ENCODE measurements at places on chromosomes 11 and 22. TPM values are rescaled to one million over a fixed set of nuclear protein-coding genes. Genes with fewer than 3 reads are reported as not detected.

DNA sequence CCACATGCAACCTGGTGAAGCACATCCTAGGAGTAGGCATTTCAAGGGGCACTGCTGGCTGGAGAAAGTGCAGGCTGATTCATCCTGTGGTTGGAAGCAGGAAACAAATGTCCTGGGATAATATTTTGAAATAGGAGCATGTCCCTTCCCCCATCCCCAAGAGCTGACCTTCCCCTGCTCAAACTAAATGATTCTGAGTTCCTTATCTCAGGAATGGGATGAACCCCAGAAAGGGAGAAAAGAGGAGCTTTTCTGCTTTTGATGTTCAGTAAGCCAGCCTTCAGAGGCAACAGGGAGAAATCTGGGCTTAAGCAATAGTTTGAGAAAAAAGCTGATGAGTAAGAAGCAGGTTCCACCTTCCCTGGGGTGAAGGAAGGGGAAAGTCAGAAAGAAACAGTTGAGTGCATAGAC, 19.5 kb upstream of the SPON1 start:
- H3K4me1 ChIP-seq: peaks cover 31% of the 10 kb centered on the region

Gene PSMC3
- total RNA-seq: 140 TPM

DNA sequence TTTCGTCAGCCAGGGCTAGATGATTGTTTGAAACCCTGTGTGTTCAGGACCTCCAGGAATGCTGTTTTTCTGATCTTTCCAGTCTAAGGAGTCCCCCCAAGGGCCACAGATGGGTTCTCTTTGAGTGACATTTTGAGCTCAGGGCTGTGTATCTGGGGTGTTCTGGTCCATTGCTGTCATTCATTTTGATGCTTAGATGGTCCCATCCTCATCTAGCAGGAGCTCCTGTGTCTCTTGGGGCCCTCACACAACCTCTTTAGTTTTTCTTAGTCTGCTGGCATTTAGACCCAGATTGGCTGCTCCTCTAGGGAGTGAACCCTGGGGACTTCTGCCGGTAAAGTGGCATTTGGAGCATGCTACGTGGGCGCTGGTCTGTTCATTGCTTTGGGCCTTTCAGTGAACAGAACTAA, 39.1 kb downstream of the MED15 start:
- DNase-seq: no peak
- peak overlapping the region; percentile 65 for H3K27ac ChIP-seq
- no peaks in the 10 kb centered on the region for H3K27me3 ChIP-seq
- H3K4me1 ChIP-seq: peaks cover 64% of the 10 kb centered on the region
- peaks cover 40% of the 10 kb centered on the region for H3K36me3 ChIP-seq

Gene LGALS1
- total RNA-seq: 247 TPM

DNA sequence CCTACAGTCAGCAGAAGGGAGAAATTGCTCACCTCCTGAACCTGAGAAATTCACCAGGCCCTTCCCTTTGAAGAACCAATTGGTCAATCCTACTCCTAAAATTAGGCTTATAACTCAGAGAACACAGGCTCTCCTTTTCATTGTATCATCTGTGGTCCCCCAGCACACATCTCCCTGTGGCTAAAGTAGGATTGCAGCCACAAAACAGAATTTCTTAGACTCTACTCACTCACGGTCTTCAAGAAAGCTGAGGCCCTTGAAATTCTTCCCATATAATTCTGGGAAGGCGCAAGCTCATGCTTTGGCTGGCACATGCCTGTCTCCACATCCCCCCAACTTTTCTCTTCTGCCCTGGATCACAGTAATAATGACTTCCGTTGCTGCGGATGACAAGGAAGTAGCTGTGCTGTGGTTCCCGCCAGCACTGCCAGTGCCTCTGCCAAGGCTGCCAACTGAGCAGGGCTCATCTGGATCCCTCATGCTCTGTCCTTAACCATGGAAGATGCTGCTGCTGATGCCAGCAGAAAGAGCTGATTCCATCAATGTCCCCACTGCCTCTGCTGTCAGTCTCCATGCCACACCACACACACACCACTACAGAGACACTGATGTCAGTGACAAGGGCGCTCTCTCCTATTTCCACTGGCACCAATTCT, 200.6 kb upstream of the POU2AF2 start:
- no peak for DNase-seq
- H3K4me1 ChIP-seq: no peaks in the 10 kb centered on the region
- no peaks in the 10 kb centered on the region for H3K36me3 ChIP-seq
- no peak overlapping the region for H3K27ac ChIP-seq

DNA sequence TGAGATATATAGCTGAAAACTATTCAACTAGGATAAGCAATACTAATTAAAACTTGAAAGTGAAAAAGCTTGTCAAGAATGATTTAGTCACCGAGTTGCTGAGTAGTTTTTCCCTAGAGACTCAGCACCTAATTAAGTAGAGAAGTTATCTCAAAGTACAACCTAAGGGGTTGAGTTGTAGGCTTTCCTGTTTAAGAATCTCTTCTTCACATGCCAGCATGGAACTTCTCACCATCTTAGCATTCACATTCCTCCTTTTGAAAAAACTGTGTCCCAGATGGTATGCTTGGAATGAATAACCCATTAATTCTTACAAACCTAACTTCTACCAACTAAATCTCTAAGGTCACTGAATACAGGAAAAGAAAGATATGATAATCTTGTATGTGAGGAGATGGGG, 303.3 kb upstream of the ZC3H12C start:
- H3K27me3 ChIP-seq: no peaks in the 10 kb centered on the region
- no peak for DNase-seq
- no peak overlapping the region for H3K27ac ChIP-seq
- H3K4me3 ChIP-seq: no peak overlapping the region

DNA sequence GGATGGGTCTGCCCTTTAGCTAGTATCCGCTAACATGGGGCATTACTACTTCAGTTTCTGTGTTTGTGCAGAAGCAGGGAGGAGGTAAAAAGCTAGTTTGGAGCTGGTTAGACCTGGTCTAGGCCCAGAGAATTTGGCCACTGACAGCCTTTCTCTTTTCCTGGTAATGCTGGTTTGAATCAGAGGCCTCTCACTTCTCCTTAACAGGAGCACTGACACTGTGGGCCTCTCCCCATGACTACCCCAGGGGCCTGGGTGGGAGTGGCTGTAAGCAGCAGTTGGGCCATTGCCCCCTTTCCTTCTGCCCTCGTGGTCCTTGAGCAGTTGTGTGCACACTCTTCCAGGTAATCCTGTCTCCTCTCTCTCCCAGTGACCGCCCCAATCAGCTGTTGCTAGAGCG, 8.5 kb upstream of the SLC25A18 start:
- no peaks in the 10 kb centered on the region for H3K36me3 ChIP-seq
- H3K27ac ChIP-seq: no peak overlapping the region
- no peaks in the 10 kb centered on the region for H3K27me3 ChIP-seq
- H3K4me3 ChIP-seq: no peak overlapping the region
- DNase-seq: no peak

- H3K27me3 ChIP-seq: no peaks in the 10 kb centered on the region
- DNase-seq: peak; percentile 17
- H3K4me1 ChIP-seq: no peaks in the 10 kb centered on the region
- H3K4me3 ChIP-seq: no peak overlapping the region
- peaks cover 57% of the 10 kb centered on the region for H3K36me3 ChIP-seq
Measured at GRCh38 chr11:72015511-72016061, 16.9 kb downstream of the IL18BP start.

Gene CCDC15
- 4.8 TPM for total RNA-seq

DNA sequence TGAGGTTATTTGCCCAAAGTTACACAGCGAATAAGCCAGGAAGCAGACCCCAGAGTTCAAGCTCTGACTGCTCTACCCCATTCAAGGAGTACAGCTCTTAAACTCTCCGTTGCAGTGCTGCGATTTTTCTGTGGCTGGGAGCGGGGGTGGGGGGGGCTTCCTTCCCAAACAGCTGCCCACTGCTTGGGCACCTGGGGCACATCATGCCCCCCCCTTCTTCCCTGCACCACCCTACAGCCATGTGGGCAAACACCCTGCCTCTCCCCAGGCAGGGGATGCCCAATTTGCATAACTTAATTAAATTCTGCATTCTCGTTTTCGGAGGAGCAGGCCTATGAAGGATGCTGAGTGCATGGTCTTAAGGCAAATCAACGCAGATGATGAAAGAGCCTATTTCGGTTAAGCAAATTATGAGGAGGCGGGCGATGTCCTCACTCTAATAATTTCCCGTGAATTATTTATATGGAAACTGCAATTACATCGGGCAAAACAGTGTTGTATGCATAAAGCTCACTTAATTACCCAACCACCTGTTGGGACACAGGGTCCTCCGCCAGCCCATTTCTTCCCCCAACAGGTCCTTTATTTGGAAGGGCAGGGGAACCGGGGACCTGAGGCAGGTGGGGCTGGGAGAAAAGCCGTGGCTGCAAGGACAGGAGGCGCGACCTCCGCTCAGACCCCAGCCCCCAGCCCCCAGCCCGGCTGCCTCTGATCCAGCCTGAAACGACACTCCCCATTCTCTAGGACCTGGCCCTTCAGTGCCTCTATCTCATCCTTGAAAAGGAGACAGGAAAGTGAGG, 610.5 kb downstream of the BUD13 start:
- no peak for DNase-seq
- no peaks in the 10 kb centered on the region for H3K4me1 ChIP-seq
- H3K27me3 ChIP-seq: peaks cover 5% of the 10 kb centered on the region
- H3K4me3 ChIP-seq: no peak overlapping the region
- no peak overlapping the region for H3K27ac ChIP-seq

Gene RASD2
- total RNA-seq: not detected

Gene CECR2
- total RNA-seq: 0.16 TPM

Gene OR8D1
- not detected for total RNA-seq

- peaks cover 11% of the 10 kb centered on the region for H3K27me3 ChIP-seq
- H3K36me3 ChIP-seq: no peaks in the 10 kb centered on the region
- no peak overlapping the region for H3K27ac ChIP-seq
- H3K4me3 ChIP-seq: no peak overlapping the region
- H3K4me1 ChIP-seq: no peaks in the 10 kb centered on the region
- DNase-seq: no peak
Measured at GRCh38 chr11:63343130-63343529, 26.5 kb upstream of the SLC22A9 start.

DNA sequence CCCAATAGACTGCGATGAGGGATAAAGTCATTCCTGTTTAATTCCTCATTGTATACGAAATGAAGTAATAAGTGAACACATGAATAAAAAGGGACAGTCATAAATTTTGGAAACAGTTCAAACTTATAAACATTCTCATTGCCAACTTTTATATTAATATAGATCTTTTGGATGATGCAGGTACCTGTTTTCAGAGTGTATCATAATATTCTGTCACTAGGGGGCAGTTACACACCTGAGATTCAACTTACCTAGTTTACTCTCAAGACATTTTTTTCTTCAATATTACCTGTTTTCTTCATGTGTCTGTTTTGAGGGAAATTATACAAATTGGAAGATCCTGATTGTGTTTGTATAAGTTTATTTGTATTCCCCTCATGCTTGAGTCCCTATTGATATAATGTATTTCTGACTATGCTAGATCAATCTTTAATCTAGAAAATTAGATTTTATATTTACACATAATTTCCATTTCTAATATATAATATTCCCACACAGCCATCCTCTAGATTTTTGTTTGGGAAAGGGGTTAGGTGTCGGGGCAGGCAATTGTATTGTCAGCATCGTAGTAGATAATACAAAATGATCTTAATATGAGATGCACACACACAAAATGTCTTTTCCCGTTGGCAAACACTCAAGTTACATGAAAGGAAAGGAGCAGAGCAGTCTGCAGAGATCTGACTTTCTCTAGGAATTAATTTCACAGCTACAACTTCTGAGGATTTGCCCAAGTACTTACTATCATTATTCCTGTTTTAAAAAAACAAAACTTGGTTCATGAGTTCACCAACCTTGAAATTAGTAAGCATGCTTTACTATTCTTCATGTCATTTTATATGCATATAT, 18.4 kb downstream of the FDX1 start:
- no peaks in the 10 kb centered on the region for H3K27me3 ChIP-seq
- no peak overlapping the region for H3K27ac ChIP-seq
- no peak for DNase-seq
- H3K36me3 ChIP-seq: peaks cover 29% of the 10 kb centered on the region
- no peak overlapping the region for H3K4me3 ChIP-seq

Gene CARD18
- not detected for total RNA-seq

Gene MPPED1
- not detected for total RNA-seq

Gene HOATZ
- not detected for total RNA-seq

- H3K4me1 ChIP-seq: peaks cover 8% of the 10 kb centered on the region
- no peak overlapping the region for H3K4me3 ChIP-seq
- DNase-seq: no peak
- no peaks in the 10 kb centered on the region for H3K27me3 ChIP-seq
Measured at GRCh38 chr11:75966537-75967287, 151.7 kb downstream of the UVRAG start.

GRCh38 chr11:33691066-33691864, 9.4 kb downstream of the C11orf91 start:
- peaks cover 4% of the 10 kb centered on the region for H3K27me3 ChIP-seq
- H3K4me1 ChIP-seq: peaks cover under 1% of the 10 kb centered on the region
- no peak overlapping the region for H3K4me3 ChIP-seq
- H3K27ac ChIP-seq: no peak overlapping the region
- no peaks in the 10 kb centered on the region for H3K36me3 ChIP-seq

- H3K4me1 ChIP-seq: no peaks in the 10 kb centered on the region
- H3K27ac ChIP-seq: no peak overlapping the region
- no peak overlapping the region for H3K4me3 ChIP-seq
- H3K27me3 ChIP-seq: no peaks in the 10 kb centered on the region
Measured at GRCh38 chr11:9916480-9916879, 252.6 kb downstream of the SWAP70 start.

- peak overlapping the region; percentile 68 for H3K4me3 ChIP-seq
- peaks cover 96% of the 10 kb centered on the region for H3K36me3 ChIP-seq
- peaks cover 94% of the 10 kb centered on the region for H3K4me1 ChIP-seq
- peak; percentile 83 for DNase-seq
- H3K27ac ChIP-seq: peak overlapping the region; percentile 97
- no peaks in the 10 kb centered on the region for H3K27me3 ChIP-seq
Measured at GRCh38 chr11:128470081-128470480, 117.3 kb downstream of the ETS1 start.

All from activated CD8-positive, alpha-beta T cell treated with anti-CD3 and anti-CD28 coated beads for 36 hours (primary cell).